Left lung (tissue), 14 donors: ENCODE measurements at places on chromosomes 7 and 10. TPM values are rescaled to one million over a fixed set of nuclear protein-coding genes. Genes with fewer than 3 reads are reported as not detected.

DNA sequence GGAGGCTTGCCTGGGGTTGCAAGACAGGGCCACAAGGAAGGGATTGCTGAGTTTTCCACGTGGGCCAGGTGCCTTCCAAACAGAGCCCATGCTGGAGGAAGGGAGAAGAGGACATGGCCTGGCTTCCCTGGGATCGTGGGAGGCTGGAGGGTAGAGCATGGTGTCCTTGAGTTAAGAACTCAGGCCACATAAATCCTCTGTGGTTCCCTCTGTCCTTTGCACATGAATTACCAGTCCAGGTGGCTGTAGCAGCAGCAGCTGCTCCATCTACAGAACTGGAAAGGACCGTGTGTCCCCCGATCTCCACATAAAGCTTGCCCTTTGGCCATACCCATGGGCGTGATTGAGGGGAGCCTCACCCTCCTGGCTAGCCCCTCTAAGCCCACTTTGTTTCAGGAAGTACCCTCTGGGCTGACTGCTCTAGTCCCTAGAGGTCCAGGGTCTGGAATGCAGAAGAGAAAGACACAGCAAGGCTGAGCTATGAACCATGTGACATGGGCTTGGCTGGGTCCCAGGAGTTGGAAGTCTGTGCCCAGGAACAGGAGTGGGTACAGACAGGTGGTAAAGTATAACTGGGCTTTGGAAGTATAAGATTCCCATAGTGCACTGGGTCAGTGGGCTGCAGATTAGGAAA lies 84.9 kb downstream of the C10orf105 start:
- DNase-seq, result no peak

DNA sequence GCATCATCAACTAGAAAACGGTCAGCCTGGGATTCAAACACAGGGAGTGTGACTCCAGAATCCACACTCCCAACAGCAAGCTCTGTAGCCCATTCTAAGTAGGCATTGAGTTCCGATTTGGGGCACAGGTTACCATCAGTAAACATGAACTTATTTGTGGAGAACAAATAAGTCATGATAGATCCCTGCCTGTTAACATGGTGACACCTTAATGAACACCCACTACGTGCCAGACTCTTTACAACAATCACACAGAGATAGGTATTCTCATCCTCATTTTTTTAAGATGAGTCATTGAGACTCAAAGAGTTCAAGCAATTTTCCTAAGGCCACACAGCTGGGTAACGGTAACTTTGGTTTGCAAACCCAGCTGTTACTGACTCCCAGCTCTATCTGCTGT lies 91.5 kb downstream of the LYZL2 start:
- no peak for DNase-seq

DNA sequence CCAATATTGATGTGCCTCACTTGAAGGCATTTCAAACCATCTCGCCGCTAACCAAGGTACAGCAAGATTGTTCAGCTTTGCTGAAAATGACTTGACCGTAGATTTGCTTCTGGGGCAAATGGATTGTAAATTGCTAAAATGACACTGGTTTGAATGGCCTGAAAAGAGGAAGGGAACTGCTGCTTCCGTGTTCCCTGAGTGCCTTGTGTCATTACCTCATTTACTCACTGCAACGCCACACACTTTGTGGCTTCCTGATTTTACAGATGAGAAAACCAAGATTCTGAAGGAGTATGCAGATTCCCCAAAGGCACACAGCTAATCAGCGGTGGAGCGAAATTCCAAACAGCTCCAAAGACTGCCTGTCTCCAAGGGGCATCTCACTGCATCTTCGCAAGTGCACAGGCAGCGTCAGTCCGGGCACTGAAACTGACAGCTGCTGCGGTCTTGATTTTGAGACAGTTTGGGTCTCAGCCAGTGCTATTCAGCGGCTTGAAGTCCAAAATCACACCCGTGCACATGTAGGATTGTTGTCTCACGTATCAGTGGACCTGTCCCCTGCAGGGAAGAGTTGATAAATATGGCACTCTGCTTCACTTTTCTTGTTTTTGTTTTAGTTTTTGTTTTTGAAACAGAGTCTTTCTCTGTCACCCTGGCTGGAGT lies 290.9 kb downstream of the DPP6 start:
- DNase-seq, result no peak

- DNase-seq, result no peak
Measured at GRCh38 chr7:151837285-151838042, 39.5 kb downstream of the PRKAG2 start.

- peak; percentile 1 for DNase-seq
Measured at GRCh38 chr7:93374345-93374940, 142.3 kb downstream of the VPS50 start.

DNA sequence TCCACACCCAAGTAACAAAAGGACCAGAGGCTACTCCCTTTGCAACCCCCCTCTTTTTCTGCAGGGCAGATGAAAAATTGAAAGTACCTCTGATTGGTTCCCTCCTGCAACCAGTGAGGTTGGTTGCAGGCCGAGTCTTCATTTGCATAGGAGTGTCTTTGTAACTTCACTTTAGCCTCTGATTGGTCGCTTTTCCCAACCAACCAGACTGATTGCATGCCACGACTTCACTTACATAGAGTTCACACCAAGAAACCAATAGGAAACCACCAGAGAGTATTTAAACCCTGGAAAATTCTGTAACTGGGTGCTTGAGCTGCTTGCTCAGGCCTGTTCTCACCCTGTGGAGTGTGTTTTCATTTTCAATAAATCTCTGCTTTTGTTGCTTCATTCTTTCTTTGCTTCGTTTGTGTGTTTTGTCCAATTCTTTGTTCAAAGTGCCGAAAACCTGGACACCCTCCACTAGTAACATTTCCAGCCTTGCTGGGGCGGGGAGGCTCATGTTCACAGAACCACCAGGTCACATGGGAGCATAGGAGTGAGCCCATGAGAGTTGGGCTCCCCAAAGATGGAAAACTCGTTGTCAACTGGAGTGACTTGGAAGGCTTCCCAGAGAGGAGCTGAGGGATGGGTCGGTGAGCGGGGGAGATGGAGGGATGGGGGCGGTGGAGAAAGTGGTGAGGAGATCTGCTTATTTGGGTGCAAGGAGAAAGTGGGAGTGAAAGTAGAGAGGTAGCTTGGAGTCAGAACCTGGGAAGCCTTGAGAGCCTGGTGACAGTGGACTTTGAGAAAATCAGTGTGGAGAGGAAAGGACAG lies 223.6 kb downstream of the GFRA1 start:
- DNase-seq, result no peak

GRCh38 chr10:72164617-72165016 lies 51.2 kb upstream of the ANAPC16 start:
- no peak for DNase-seq

GRCh38 chr7:20199015-20199737 lies 18.0 kb downstream of the MACC1 start:
- DNase-seq, result no peak

- DNase-seq, result no peak
Measured at GRCh38 chr10:45058992-45059561, 58.4 kb downstream of the ZNF22 start.

- no peak for DNase-seq
Measured at GRCh38 chr10:92131275-92131820, 159.5 kb downstream of the CPEB3 start.

- DNase-seq, result no peak
Measured at GRCh38 chr7:30280631-30281030, 3.8 kb upstream of the ZNRF2 start.

- DNase-seq, result peak; percentile 82
Measured at GRCh38 chr10:71964098-71964742, at the start of gene CHST3. Gene CHST3, plus strand, starts transcription at chr10:71964395. Its CDS starts 41,448 bp downstream, at chr10:72005843.

GRCh38 chr7:95905167-95905566 lies 132.8 kb downstream of the DYNC1I1 start:
- no peak for DNase-seq

GRCh38 chr10:104304356-104304745 lies 33.9 kb downstream of the ITPRIP start:
- no peak for DNase-seq

GRCh38 chr10:103856797-103857170 lies 1.4 kb upstream of the SH3PXD2A start:
- DNase-seq, result no peak

DNA sequence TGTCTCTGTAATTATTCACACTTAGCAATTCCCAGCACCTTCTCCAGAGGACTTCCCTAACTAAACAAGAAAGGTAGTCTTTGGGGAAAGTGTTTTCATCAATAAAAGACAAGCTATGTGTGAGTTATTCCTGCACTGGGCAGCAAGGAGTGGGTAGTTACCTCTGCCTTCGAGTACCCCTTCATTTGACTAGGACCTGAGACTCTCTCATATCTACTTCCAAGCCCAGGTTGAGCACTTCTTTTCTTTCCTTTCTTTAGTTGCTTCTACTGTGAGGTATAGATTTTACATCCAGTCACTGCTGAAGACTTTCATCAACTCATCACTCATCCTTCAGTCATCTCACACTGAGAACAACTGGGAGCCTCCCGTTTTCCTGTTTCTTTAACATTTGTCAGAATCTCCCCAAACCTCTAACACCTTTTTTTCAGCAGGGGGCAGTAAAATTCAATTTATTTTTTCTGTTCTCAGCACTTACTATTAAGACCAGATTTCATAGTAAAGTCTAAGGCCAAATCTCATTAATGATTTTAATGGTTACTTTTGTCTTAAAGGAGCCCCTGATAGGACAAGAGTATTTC lies 80.1 kb upstream of the PRSS1 start:
- no peak for DNase-seq

DNA sequence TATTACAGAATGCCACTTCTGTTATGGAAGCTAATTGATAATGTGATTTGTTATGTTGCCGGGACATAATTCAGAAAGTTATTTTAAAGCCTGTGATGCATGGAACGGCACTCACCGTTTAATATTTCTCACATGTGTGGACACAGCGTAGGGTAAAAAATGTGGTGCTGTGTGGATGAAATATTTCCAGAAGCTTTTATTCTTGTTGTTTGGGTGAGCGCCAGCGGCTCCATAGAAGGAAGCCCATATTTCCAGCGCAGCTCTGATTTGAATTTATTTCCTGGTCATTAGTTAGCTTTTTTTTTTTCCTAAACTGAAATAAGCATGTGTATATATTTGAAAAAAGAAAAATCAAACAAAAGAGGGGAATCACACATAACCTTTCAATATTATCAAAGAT lies 20.2 kb upstream of the NKX6-2 start:
- DNase-seq, result no peak

The LOXL4 gene
- 5.4 TPM for total RNA-seq

The TMEM60 gene
- total RNA-seq, result 22.1 TPM

The PON1 gene
- 0.67 TPM for total RNA-seq

The HOXA5 gene
- 21.6 TPM for total RNA-seq

The DDC gene
- 1.2 TPM for total RNA-seq

The FXYD4 gene
- 6.0 TPM for total RNA-seq

The STAMBPL1 gene
- 11.4 TPM for total RNA-seq

The PAX4 gene
- total RNA-seq, result not detected

The PLXDC2 gene
- total RNA-seq, result 85.3 TPM

The TUBAL3 gene
- not detected for total RNA-seq

The CYP3A4 gene
- not detected for total RNA-seq

The CYP2C19 gene
- not detected for total RNA-seq

The GPR37 gene
- 2.5 TPM for total RNA-seq

The ANKRD61 gene
- total RNA-seq, result 0.29 TPM
